GM23248 (cell line): ENCODE measurements at places on chromosomes 4 and X.
A peak's percentile ranks its signal among the peaks of the same experiment; 100 is the strongest.

GRCh38 chr4:124234771-124235170, 477.8 kb downstream of the ANKRD50 start:
- no peak for DNase-seq

DNA sequence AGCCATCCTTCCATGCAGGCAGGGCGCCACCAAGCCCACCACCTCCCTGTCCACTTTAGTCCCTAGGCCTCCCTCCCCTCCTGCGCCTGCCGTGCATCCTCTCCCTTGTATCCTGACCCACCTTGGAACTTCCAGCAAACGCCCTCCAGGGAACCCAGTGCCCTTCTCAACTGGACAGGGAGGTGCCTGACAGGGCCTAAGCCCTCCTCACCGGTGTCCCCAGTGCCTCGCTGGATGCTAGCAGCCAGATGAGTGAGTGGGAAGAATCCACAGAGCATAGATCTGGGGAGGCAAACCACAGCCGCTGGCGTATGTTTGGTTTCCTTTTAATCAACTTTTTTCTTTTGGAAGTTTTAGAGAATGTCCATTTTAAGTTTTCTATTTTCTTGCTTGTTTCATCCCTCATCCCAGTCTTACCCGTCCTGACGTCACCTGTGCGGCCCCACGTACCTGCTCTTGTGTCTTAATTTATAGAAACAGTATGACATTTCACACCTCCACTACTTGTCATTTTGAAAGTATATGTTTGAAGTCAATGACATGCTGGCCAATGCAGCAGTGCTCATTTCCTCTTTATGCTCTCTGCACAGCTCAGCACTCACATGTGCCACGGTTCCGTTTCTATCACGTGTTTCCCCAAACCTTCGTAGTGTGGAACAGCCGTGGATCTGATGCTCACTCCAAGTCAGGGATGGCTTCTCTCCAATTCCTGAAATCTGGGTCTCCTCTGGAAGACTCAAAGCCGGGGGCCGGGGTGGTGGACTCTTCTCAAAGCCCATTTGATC, 3.4 kb upstream of the HMX1 start:
- DNase-seq: no peak

DNA sequence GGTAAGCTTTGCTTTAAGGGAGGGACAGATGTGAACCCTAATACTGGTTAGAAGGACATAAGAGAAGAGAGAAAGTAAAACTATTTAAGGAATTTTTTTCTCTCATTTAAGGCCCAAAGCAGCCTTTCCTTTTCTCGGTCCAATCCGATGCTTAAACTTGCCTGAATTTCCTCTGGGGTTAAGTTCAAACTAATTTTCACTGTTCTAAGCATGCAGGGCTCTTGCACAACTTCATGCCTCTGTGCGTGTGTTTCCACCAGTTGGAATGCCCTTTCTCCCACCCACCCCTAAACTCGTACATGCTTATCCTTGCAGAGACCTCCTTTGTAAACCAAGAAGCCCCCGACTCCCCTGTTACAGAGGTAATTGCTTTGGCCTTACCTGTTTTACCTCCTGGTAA, 204.7 kb downstream of the CBR4 start:
- no peak for DNase-seq

DNA sequence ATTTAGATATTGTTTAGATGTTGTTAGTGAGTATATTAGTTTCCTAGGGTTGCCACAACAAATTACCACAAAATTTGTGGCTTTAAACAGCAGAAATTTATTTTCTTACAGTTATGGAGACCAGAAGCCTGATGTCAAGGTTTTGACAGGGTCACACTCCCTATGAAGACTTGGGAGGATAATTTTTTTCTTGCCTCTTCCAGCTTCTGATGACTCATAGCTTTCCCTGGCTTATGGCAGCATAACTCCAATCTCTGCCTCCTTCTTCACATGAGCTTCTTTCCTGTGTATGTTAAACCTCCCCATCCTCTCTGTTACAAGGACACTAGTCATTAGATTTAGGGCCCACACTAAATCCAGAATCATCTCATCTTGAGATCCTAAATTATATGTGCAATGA, 20.9 kb upstream of the RAB40A start:
- peak; percentile 74 for DNase-seq

DNA sequence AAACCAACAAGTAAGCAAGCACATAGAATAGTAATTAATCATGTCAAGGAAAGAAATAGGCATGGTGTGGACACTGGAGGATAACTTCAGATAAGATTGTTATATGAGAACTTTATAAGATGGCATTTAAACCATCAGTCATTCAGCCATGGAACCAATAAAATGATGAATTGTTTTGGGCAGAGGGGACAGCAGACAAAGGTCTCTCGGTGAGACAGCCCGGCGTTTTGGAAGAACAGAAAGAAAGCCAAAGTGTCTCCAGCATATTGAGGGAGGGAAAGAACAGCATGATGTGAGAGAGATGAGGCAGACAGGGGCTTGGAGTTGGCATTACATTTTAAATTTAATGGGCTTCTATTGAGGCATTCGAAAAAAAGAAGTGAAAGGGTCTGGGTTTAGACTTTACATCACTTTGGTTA, 883 bp upstream of the PPM1K start:
- no peak for DNase-seq

- DNase-seq: no peak
Measured at GRCh38 chr4:156948738-156949137, 22.9 kb downstream of the PDGFC start.

DNA sequence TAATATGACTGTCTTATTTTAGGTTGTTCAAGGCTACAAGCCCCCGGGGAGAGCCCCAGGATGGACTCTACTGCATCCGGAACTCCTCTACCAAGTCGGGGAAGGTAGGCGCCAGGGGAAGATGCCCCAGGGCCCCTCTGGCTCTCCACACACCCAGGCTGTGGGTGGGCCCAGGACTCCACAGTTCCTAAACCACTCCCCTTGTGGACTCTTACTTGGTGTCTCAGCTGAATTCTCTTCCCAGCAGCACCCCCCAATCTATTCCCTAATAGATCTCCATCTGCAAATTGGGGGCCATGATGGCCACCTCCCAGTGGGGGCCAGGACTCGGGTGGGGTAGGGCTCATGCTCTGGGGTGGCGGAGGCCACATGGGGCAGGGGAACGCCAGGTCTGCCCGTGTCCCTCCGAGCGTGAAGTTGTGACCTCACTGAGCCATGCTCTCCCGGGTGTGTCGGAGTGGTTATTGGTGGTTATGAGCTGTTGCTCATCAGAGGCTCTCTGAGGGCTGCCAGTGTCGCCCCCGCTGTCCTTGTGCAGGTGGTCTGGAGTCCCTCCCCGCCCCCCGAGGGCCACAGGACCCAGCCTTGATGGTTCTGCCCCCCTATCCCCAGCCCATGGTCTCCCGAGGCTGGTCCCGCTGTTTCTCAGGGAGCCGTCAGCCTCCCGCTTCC, 11.2 kb upstream of the ADD1 start:
- DNase-seq: no peak

DNA sequence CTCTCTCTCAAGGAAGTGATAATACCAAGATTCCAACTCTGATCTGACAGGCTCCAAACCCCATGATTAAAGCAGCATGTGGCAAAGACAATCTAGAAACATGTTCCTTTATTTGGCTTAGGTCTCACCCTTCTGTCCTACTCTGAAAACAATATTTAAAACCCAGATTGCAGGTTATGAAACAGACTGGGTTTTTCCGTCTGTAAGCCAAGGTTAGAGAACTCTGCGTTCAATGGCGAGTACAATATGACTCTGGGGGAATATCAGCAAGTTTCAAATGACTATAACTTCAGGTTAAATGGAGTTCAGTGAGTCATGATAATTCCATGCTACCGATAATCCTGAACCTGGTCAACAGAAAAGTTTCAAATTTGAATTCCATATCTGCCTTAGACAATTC, 50.8 kb downstream of the ANAPC10 start:
- DNase-seq: no peak

- DNase-seq: peak; percentile 31
Measured at GRCh38 chrX:150767045-150767395, 73.8 kb downstream of the MTMR1 start.

GRCh38 chrX:138191998-138192397, 519.5 kb downstream of the FGF13 start:
- DNase-seq: peak; percentile 50

- no peak for DNase-seq
Measured at GRCh38 chrX:7088968-7089615, 58.4 kb upstream of the STS start.

DNA sequence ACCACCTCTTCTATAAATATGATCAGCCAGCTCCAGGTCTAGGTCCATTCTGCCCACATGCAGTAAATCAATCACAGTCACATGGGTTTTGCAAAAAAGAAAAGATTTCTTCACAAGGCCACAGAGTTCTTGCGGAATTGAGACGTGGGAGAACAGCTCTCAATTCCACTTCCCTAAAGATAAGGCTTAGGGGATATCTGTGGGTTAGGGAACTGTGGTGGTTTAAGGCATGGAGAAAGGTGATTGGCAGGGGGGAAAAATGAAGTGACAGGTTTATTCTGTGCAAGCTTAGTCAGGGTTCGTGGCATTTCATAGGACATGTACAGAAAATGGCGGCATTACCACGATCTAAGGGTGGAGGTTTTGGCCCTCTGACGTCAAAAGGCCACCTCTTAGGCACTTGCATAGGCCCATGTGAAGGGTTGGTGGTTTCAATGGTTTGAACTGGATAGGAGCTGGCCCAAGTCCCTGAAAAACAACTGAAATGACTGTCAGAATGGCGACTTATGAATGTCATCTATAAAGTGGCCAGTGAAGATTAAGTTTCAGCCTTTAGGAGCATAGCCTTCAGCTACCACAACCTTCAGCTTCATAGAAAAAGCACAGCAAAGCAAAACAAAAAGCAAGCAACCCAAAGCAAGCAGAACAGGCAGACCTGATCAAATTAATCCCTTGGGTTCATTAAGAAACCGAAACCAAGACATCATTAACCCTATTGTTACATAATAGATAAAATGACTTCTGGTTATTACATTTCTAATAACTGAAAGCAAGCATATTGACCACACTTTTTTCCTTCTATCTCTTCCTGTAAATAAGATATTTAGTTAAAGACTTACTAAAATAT, 289.8 kb upstream of the SFRP2 start:
- DNase-seq: no peak

DNA sequence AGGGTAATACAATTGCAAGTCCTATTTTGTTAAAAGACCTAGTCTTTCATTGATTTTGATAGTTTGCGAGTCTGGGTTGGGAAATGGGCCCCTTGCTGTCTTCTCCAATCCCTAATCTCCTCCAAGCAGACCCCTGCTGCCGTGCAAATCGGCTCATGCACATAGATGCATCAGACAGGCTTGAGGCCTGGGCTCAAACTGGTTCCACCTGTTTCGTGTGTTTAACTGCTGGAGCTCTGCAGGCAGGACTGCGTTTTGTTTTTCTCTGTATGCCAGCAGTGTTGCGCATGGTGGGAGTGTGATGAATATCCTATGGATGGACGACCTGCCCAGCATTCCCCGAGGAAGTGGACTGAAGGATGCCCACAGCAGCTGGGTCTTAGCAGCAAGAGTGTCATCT, 133.9 kb downstream of the PDGFRA start:
- DNase-seq: no peak

GRCh38 chrX:20427173-20427770, 160.6 kb upstream of the RPS6KA3 start:
- no peak for DNase-seq

- peak; percentile 45 for DNase-seq
Measured at GRCh38 chr4:15682242-15683142, 865 bp downstream of the FAM200B start.

DNA sequence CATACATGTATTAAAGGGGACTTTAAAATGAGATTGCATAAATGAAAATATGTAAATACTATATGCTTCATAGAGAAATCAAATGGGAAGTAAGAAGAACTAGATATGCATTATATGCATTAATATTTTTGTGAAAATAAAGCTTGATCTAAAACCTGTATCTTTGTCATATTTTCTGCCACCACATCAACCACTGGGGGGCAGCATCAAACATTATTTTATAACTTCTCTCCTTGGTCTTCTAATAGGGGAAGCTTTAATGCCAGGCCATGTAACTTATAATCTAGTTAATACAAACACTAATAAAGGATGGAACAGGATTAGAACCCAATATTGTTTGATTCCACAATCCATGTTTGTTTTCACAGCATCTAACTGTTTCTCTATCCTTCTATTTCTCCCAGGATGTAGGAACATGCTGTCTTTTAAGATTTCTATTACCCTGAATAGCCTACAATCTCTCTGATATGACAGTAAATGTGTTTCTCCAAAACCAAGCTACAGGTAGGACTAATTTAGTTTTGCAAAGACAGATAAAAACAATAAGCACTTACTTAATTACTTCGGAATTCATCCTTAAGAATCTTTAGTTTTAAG, 10.0 kb downstream of the QRFPR start:
- peak; percentile 61 for DNase-seq

DNA sequence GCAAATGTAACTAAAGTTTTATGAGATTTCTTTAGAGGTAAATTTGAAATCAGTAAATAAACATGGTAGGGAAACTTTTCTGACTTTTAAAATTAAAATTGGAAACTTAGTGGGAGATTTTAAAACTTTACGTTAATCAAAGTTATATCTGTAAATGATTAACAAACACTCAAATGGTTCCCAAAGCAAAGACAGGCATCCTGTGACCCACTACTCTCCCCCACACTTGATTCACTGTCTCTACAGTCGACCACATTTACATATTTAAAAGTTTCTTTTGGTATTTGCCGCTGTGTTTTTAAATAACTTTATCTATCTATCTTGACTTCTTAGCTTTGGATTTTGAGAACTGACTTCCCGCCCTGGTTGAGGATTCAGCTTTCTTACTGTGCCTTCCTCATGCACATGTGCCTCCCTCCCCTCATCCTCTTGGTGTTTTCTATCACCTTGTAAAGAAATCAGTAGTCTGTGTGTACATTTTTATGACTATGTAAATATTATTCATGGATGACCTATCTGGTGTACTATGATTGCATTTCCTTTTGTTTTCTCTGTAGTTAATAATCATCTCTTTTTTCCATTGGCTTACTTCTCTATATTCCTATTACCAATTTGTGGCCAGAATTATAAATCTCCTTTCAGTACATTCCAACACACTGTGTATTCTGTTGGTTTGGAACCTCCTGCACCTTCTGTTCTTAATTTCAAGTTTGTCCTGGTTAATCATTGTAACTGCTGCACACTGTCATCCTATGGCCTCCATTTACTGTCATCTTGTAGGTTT, 72.6 kb downstream of the WWC2 start:
- DNase-seq: peak; percentile 30

GRCh38 chr4:76003620-76004019, 3.7 kb downstream of the CXCL9 start:
- DNase-seq: no peak

DNA sequence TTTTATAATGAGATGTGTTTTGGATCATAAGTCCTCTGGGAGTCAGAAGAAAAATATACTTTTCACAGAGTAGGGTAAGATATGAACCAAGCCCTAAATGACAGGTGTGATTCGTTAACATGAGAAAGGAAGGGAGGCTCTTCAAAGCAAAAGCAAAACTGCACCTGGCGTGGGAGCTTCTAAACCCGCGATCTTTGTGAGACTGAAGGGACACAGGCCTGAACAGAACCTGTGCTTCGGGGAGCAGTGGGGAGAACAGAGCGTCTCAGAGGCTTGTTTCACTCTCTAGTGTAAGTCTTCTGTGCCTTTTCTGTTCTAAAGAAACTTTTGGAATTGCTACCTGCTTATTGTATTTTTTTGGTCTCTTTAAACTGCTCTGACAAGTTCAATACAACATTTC, 30.2 kb upstream of the CYP4V2 start:
- no peak for DNase-seq

- DNase-seq: no peak
Measured at GRCh38 chrX:14355556-14355955, 173.8 kb upstream of the GLRA2 start.

- peak; percentile 64 for DNase-seq
Measured at GRCh38 chrX:15751155-15751819, 13.2 kb downstream of the CA5B start.
